ENCODE measurements at places on chromosomes 12 and 14.

- no peak for DNase-seq
Observed at GRCh38 chr12:47234576-47235141, 154.9 kb upstream of the AMIGO2 start.

DNA sequence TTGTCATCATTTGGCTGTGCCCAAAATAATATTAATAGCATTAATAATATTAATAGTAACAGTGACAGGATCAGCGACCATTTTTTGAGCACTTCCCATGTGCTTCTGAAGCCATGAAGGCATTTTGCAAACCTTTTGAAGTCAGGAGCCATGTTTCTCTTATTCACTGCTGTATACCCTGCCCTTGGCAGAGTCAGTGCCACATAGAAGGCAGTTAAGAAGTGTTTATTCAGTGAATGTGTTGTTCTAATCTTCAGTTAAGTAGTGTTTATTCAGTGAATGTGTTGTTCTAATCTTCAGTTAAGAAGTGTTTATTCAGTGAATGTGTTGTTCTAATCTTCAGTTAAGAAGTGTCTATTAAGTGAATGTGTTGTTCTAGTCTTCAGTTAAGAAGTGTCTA is 319.7 kb upstream of the NAV3 start:
- no peak for DNase-seq

DNA sequence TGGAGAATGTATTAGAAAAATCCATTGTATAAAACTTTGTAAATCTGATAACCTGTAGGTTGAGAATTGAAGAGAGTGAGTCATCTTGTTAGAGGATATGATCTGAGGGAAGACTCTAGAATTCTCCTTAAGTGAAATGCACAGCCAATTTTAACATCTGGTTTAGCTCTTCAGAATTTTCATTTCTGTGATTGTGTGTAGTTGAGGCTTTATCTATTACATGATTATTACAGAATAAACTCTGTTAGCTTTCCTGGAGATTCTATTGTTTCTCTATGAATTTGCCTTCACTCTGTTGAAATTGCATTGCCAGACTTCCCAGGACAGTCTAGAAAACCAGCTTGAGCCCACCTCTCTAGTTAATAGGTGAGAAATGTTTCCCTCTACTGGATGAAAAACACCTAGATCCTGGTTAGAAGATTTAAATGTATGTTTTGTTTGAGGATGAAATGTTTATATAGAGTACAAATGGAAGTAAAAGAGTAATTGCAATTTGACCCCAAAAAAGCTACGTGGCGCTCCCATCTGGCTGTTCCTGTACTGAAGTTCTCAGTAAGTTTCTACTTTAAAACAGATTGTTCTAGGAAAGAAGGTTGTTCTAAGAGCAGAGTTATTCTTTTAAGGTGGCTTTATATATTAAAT is 2.9 kb downstream of the NUDT4 start:
- no peak for DNase-seq

- DNase-seq: no peak
Observed at GRCh38 chr12:86735851-86736250, 479.7 kb upstream of the MGAT4C start.

GRCh38 chr14:22448035-22448904 is 140.8 kb downstream of the DAD1 start:
- DNase-seq: no peak

GRCh38 chr12:92601680-92602079 is 101.1 kb upstream of the PLEKHG7 start:
- DNase-seq: no peak

- DNase-seq: no peak
Observed at GRCh38 chr12:107235600-107235999, 142.3 kb upstream of the CRY1 start.

- no peak for DNase-seq
Observed at GRCh38 chr14:66359500-66359899, 126.7 kb upstream of the CCDC196 start.

- DNase-seq: no peak
Observed at GRCh38 chr12:124827588-124828184, 36.0 kb downstream of the SCARB1 start.

DNA sequence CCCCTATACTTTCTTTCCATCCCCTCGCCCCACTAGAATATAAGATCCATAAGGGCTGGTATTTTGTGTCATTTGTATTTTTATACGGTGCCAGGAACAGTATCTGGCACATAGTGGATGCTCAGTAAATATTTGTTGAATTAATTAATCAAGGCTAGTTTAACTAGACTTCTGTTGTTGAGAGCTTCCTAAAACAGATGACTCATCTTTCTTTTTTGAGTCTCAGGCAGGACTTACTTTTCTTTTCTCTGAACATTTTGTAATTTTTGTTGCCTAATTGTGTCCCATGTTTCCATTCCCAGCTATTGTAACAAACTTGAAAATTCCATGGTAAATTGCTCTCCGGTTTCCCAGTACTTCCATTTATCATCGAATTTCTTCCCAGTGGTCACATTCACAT is 16.7 kb downstream of the STK38L start:
- DNase-seq: no peak

- DNase-seq: no peak
Observed at GRCh38 chr14:47040550-47040949, 389.0 kb upstream of the RPL10L start.

GRCh38 chr14:102902523-102903247 is 19.8 kb upstream of the AMN start:
- no peak for DNase-seq

GRCh38 chr12:109291521-109292341 is 17.4 kb downstream of the FOXN4 start:
- no peak for DNase-seq

DNA sequence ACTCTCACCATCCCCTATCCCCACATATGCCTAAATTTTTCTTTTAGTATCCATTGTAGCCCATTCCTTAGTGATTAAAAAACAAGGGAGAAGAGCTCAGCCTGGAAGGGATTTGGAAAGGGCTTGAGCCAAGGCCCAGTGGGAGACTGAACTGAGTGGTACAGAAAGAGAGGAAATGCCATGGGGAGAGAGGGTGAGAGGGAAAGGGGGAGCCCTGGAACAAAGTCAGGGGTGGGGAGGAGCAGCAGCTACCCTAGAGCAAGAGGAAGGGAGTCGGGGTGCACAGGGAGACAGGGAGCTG is 2.6 kb upstream of the ATN1 start:
- no peak for DNase-seq

DNA sequence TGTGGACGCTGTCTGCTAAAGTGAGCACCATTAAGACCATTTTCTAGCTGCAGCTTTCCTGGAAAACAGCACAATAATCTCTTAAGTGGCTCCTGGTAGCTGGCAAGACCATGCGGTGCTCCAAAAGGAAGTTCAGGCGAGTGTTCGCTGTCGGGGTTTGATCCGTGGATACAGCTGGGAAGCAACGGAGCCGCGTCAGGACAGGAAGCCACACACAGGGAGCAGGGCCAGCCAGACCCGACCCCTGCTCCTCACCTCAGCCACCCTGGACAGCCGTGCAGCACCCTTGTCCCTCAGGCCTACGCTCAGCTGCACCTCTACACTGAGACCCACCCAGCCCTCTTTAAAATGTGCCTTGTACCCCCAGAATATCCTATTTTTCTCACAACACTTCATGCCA is 19.4 kb downstream of the ZFYVE21 start:
- no peak for DNase-seq

GRCh38 chr14:93063393-93063792 is 52.3 kb downstream of the ITPK1 start:
- DNase-seq: no peak

DNA sequence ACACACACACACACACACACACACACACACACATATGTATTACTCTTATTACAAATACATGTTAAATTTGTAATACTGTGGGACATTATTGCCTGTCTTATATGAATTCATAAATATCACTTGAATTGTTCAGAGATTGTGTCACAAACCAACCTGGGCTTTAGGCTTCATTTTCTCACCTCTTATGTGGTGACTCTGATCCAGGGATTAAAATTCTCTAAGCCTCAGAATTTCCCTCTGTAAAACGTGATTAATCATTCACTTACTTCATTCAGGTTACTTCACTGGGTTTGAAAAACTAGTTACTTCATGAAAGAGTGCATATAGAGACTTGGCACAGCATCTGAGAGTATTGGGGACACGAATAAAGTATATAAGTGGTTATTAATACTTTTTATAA is 240.3 kb upstream of the PDZRN4 start:
- DNase-seq: no peak

- DNase-seq: no peak
Observed at GRCh38 chr14:30191639-30192279, 264.1 kb upstream of the PRKD1 start.

- no peak for DNase-seq
Observed at GRCh38 chr14:89000007-89000942, 175.8 kb downstream of the TTC8 start.

- DNase-seq: no peak
Observed at GRCh38 chr12:1703771-1704722, 13.2 kb downstream of the ADIPOR2 start.

GRCh38 chr14:98958048-98958631 is 313.9 kb downstream of the BCL11B start:
- no peak for DNase-seq

DNA sequence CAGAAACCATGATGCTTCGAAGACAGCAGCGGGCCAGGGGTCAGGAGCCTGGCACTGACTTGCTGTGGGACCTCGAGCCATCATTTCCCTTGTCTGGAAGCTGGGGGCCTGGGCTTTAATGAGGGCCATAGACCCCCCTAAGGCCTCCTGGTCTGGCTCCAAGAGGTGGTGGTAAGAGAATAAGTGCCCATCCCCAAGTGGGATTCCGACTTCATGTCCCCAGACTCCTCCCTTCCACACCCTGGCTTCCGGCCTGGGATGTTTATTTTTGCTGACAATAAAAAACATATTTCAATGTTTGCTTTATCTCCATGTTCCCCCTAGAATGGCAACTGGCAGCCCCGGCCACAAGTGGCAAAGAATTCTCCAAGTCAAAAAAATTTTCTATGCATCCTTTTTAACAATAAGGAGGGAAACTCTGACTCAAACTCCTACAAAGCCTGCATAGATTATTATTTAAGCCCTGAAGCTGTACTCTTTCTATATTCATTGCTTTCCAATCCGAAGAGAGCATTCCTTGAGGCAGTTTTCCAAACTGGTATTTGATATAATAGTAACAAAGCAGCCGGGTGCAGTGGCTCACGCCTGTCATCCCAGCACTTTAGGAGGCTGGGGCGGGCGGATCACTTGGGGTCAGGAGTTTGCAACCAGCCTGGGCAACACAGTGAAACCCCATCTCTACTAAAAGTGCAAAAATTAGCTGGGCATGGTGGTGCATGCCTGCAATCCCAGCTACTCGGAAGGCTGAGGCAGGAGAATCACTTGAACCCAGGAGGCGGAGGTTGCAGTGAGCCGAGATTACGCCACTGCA is 84.0 kb downstream of the ITPK1 start:
- no peak for DNase-seq

- DNase-seq: no peak
Observed at GRCh38 chr14:104810316-104810715, 9.4 kb downstream of the ZBTB42 start.

DNA sequence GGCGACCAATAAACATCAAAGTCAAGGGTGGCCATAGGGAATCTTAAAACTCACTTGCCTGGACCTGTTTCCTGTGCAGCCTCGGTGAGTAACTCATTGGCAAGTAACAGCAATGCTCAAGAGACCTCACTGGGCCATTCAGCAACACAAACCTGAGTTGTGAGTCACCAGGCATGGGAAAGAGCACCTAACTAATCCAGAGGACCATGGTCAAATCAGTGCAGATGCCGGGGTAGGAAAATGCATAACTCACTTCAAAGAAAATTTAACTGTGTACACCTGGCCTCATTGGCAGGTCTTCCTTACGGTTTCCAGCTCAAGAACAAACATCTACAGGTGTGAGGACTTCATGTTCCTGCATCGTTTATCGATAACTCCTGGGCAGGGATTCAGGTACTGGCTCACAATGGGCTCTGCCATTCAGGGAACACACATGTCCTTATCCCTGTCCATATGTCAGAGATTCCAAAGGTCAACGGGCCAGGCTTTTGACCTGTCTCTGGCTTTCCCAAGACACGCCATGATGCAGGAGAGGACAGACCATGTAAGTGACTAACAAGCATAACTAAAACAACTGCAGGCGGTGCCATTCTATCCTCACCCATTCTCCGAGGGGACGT is 211.8 kb downstream of the ANO2 start:
- no peak for DNase-seq

- DNase-seq: no peak
Observed at GRCh38 chr12:128551266-128551665, 272.5 kb downstream of the SLC15A4 start.

GRCh38 chr14:74720526-74720925 is 7.6 kb downstream of the FCF1 start:
- no peak for DNase-seq

DNA sequence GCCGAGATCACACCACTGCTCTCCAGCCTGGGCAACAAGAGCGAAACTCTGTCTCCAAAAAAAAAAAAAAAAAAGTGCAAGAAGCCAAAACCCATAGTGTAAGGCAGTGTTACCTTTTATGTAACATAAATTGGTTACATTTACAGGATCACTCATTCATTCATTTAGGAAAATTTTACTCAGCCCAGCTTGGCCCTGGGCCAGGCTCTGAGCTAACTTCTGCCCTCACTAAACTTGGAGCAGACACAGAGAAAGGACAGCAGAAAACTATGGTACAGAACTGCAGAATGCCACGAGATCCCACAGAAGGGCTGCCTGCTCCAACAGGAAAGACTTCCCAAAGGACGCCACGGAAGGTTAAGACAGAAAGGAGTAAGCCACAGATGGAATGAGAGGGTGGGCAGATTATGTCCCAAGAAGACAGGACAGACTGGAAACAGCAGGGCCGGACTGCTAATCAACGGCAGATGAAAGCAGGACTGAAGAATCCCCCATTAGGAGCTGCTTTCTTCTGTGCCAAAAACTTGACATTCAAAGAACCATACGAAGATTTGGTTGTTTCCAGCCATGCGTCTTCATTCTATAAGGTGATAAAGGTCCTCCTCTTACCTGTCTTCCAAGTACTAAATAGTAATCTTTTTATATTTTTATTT is 18.9 kb downstream of the PPP1R13B start:
- no peak for DNase-seq

GRCh38 chr14:58966997-58967396 is 221.5 kb upstream of the DAAM1 start:
- no peak for DNase-seq

- DNase-seq: no peak
Observed at GRCh38 chr14:52898496-52898895, 52.4 kb downstream of the FERMT2 start.

- DNase-seq: no peak
Observed at GRCh38 chr14:77436042-77436441, 12.7 kb upstream of the NOXRED1 start.

DNA sequence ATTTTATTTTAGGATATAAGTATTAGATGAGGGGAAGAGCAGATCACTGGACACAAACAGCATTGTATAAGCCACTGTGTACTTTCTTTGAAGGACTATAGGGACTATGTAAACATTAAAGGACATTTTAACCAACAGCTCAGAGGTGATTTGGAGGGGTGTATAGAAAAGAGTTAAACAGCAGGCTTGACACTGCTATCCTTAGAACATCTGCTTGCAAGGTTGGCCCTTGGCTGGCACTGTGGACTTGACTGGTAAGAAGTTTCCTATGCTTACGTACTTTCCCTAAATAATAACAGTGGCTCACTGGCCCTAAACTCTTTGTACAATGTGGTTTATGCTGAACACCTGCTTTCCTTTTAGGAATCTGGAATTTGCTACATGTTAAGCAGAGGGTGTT is 28.7 kb downstream of the ZFYVE26 start:
- no peak for DNase-seq

Data from stimulated activated CD8-positive, alpha-beta memory T cell treated with anti-CD3 and anti-CD28 coated beads, Interleukin-2, amount 100 ng/mL, for 1 hour (primary cell).